ENCODE measurements at places on chromosomes 6 and 20.
A peak's percentile ranks its signal among the peaks of the same experiment; 100 is the strongest.

DNA sequence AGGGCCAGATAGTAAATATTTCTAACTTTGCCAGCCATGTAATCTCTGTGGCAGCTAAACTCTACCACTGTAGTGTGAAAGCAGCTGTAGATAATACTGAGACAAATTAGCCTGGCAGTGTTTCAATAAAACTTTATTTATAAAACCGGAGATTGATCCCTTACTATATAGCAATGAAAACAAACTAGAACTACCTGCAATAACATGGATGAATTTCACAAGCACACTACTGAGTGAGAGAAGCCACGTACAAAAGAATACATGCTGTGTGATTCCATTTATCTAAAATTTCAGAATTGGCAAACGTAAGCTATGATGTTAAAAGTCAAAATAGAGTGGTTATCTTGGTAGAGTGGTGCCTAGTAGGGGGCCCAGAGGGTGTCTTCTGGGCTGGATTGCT lies 198.7 kb upstream of the SGK1 start:
- no peak for DNase-seq

GRCh38 chr6:168165373-168165772 lies 86.4 kb upstream of the FRMD1 start:
- peak; percentile 2 for DNase-seq

DNA sequence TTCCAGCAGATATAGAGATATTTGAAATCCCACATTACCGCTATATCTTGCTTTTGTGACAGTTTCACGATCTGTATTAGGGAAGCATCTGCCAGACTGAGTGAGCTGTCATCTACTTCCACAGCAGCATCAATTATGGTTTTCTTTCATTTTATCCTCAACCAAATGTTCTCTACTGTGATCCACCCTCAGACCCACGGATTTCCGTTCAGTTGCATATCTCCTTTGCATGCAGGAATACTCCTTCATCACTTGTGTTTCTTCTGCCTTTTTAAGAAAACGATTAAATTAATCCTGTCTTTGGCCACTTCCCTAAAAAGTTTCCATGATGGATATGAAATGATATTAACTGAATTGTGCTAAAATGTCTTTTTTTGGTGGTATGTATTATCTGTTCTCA lies 262.1 kb upstream of the ADGRB3 start:
- no peak for DNase-seq

DNA sequence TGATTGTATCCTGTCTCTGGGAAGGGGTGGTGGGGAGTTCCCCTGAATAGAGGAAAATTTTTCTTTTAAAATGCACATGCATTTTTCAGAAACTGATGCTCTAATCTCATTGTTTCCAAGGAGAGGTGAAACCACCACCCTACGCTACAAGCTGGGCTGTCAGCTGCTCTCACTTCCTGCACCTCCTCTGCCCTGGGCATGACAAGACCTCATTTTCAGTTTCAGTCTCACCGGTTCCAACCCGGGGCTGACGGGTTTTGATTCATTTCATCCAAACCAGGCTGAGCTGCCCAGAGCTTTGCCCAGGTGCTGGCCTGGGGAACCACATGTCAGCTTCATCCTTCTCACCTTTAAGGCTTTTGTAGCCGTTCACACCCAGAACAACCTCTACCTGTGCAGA lies 99.7 kb downstream of the EYA2 start:
- DNase-seq = no peak

DNA sequence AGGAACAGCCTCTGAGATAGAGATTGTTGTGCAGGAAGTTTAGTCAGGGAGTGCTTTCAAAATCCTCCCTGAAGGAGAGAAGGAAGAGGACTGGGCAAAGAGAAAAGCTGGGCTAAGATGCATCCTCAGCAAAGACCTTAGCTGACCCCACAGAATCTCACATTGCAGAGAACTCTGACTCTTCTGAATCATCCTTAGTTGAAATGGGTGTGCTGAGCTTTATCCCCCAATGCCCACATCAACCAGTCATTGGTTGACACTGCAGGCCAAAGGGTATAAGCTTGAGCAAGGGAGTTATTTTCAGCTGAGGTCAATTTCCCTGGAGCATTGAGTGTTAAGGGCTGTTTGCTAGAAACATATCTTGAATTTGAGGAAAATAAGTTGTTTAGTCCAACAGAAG lies 732.2 kb downstream of the CBLN4 start:
- DNase-seq = no peak

- DNase-seq = no peak
Measured at GRCh38 chr20:775679-776135, 7.4 kb upstream of the SLC52A3 start.

GRCh38 chr6:47722194-47722593 lies 23.8 kb downstream of the ADGRF4 start:
- no peak for DNase-seq

- no peak for DNase-seq
Measured at GRCh38 chr20:63774306-63774705, 34.7 kb downstream of the SLC2A4RG start.

- DNase-seq = no peak
Measured at GRCh38 chr6:85130743-85131142, 319.1 kb upstream of the NT5E start.

DNA sequence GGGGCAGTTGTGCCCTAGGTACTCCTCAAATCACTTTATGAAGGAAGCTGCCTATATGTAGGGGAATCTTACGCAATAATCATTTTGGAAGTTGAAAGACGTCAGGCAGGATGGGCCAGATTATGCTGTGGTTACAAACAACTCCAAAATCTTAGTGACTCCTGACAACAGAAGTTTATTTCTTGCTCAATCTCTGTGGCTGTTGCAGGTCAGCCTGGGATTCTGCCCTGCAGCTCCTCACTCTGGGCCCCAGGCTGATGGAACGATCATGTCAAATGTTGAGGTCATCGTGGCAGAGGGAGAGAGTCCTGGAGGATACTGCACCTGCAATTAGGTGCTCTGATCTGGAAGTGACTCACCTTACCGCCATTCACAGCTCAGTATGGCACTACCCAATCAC lies 88.4 kb downstream of the ZDHHC14 start:
- DNase-seq = peak; percentile 2

- no peak for DNase-seq
Measured at GRCh38 chr6:116572162-116572561, 858 bp downstream of the RWDD1 start.

DNA sequence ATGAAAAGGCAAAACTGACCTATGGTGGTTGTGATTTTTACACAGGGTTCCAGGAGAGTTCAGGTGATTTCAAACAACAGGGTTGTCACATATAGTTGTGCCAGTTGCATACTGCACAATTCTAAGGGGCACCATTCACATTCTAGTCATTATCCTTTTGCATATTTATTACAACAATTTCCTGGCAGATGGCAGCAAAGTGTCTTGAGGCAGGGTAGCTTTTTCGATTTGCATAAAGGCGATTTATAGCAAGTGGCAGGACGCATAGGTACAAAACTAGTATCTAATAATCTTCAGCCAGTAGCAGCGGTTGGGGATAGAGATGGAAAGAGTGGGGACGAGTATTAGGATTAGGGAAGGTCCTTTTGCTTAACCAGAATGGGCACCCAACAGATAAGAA lies 46.5 kb upstream of the TRAF3IP2 start:
- no peak for DNase-seq

All from mesothelial cell of epicardium (in vitro differentiated cells).